AML-193 (cell line): ENCODE measurements at places on chromosomes 2 and 18.

- no peak for DNase-seq
Measured at GRCh38 chr2:143717536-143718168, 588.4 kb downstream of the ARHGAP15 start.

- DNase-seq: no peak
Measured at GRCh38 chr2:95386031-95386430, 16.5 kb upstream of the FAHD2A start.

DNA sequence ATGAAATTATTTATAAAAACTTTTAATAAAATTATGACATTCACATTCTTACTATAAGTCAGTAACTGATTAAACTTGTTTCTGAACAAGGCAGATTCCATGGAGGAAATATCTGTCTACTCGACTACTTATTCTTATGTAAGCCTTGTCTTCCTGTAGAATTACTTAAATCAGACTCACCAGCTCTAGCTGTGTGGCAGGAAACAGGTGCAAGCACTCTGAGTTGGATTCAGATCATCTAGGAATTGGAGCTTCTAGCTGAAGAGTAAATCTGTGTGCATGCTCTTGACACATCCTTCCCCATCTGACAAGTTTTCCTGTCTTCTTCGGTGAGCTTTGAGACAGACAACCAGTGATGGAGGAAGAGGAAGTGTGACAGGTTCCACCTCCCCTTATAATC lies 284.7 kb downstream of the TRIB2 start:
- DNase-seq: no peak

- peak; percentile 83 for DNase-seq
Measured at GRCh38 chr2:27756544-27757498, 14.7 kb upstream of the MRPL33 start.

GRCh38 chr2:81087646-81088045 lies 783.1 kb upstream of the LRRTM1 start:
- DNase-seq: no peak

GRCh38 chr2:7020468-7020867 lies 103.3 kb downstream of the RNF144A start:
- no peak for DNase-seq
